ENCODE measurements at places on chromosomes 1 and 21. TPM values are rescaled to one million over a fixed set of nuclear protein-coding genes. Genes with fewer than 3 reads are reported as not detected.

DNA sequence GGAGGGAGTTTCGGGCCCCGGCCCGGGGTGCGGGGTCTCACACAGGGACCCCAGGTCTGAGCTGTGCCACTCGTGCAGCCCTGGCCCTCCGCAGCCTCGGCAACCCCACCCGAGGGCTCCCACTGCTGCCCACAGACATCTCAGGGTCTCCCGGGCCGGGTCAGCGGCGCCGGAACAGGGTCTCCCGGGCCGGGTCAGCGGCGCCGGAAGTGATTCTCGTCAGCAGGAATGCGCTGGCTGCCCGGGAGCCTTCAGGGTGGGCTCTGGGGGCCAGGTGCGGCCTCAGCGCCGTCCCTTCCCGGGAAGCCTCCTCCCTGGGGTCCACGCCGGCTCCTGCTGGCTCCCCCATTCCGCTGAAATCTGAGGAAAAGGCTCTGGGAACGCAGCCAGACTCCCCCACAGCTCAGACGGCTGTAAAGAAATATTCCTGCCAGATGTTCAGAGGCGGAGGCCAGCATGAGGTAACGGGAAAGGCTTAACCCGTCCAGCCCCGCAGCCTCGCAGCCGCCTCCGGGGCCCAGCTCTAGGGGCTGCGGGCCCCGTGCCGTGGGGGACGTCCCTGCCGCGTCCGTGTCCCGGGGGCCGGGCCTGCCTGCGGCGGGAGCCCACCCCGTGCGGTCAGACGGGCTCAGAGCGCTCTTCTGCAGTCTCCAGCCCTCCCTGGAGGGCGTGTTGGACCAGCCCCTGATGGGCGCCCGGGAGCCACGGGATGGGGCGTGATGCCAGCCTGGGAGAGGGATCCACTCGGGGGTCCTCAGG, 8.7 kb upstream of the COL6A1 start:
- no peak for DNase-seq

- DNase-seq, result no peak
These were observed 296.3 kb downstream of the SMYD3 start for GRCh38 chr1:246210756-246211155.

- no peak for DNase-seq
These were observed 9.5 kb downstream of the SIKE1 start for GRCh38 chr1:114770989-114771388.

- DNase-seq, result no peak
These were observed 148.0 kb downstream of the GALNT2 start for GRCh38 chr1:230215031-230215430.

Gene TMOD4
- 3.0 TPM for total RNA-seq

DNA sequence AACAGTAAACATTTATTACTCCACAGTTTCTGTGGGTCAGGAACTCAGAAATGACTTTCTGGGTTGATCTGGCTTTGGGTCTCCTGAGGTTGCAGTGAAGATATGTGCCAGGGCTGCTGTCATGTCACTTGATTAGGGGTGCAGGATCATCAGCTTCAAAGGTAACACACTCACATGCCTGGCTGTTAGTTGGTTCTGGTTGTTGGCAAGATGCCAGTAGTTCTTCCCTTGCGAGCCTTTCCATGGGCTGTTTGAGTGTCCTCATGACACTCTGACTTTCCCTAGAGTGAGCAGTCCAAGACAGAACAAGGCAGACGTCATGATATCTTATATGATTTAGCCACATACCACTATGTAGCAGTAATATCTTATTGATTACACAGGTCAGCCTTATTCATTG, 1.8 kb downstream of the SWT1 start:
- DNase-seq, result no peak

DNA sequence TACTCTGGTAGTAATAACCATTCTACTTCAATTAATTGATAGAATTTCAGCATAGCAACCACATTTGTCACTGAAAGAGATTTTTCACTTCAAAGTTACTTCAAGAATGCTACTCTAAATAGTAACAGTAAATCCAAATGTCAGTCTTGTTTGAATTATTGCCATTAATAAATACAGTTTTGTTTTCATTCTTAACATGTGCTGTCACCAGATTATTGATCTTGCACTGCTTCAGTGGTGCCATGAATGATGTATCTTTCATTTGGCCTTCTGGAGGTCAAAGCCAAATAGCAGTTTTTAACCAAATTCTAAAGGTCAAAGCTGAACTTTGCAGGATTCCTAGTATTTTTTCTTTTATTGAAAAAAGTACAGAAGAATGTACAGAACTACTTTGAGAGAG, 199.5 kb downstream of the PATJ start:
- DNase-seq, result no peak

- DNase-seq, result peak; percentile 21
These were observed 83.1 kb downstream of the HHIPL2 start for GRCh38 chr1:222464841-222465210.

DNA sequence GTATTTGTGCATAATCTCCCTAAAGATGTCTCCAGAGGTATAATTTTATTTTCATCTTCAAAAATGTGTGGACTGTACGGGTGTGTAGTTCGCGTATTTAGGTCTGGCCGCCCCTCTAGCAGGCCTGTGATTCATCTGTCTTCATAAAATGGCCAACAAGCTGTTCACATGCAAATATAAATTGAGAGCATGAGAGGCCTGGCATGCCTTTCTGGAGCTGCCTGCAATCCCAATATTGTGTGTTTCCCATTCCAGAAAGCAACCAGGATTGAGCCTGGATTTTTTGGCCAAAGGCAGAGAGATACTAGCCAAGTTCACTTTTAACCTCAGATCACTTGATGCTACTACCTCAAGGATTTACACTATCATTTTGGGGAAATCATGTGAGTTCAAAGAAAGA, 197.2 kb downstream of the NFIA start:
- no peak for DNase-seq

DNA sequence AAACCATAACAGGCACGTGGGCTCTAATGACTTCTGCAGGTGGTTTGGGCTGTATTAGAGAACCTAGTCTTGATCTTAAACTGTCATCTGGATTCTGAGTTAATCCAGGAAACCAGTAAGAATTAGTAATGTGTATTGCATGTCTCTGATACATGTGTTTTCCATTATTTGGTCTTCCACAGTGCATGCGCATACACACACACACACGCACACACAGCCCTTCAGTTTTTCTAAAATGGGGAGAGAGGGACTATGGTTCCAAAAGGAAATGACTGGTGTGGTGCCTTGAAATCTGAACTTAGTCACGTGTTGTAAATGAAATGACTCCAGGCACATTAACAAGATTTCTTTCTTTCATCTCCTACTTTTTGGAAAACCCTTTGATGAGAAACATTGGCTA, 67.6 kb downstream of the OLFML2B start:
- no peak for DNase-seq

DNA sequence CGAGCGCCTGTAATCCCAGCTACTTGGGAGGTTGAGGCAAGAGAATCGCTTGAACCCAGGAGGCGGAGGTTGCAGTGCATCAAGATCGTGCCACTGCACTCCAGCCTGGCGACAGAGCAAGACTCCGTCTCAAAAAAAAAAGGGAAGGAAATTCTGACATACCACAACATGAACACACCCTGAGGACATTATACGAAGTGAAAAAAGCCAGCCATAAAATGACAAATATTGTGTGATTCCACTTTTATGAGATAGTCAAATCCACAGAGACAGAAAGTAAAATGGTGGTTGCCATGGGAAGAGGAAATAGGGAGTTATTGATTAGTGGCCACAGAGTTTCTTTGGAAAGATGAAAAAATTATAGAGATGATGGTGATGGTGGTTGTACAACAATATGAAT, 41.7 kb downstream of the EVI5 start:
- no peak for DNase-seq

DNA sequence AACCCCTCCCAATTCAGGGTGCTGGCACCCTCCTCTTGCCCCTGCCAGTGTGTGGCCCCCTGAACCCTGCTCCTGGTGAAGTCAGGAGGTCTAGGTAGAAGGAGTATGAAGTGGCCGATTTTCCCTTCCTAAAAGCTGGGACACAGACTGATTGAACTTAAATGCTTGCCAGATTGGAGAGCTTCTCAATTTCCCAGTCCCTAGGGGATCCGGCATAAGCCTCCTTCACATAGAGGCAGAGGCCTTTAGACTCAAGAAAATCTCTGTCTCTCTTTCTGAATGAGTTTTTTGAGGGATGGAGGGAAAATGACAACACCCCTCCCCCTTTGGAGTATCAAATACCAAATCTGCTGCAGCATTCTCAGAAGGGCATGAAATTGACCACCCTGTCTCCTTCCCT, 51.5 kb downstream of the SYT2 start:
- no peak for DNase-seq

Gene RGSL1
- total RNA-seq, result not detected

- DNase-seq, result no peak
These were observed 100.0 kb upstream of the NRIP1 start for GRCh38 chr21:15164678-15165303.

DNA sequence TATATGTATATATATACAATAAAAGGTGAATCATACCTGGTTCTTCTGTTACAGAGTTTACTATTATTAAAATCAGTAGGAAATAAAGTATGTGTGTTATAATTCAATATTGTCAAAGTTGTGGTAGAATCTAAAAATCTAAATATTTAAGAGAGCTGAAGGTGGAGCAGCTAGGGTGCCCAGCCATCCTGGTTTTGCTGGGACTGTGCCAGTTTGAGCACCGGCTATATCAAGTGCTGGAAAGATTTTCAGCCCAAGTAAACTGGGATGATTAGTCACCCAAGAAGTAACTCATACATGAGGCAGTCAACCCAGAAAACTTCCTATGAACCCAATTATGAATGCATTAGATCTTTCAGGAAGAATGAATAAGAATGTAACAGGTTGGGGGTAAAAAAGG, 16.9 kb upstream of the KRTAP19-5 start:
- no peak for DNase-seq

DNA sequence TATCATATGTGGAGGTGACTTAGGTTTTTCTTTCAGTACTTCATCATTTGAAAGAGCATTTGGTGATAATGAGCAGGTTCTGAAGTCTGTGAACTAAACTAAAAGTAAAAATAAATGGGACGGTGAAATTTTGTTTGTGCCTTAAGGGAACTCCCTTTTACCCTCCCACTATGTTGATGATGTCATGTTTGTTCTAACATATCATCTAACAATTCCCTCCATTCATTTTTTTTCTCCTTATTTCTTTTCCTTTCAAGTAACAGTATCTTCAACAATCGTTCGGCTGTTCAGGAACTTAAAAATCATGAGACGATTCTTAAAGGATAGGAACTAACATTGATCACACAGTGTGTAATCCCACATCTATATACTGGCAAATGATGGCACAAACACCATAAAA, 30.0 kb upstream of the IRF2BP2 start:
- no peak for DNase-seq

Gene PADI1
- not detected for total RNA-seq

GRCh38 chr1:200741551-200742207, 3.0 kb downstream of the CAMSAP2 start:
- DNase-seq, result no peak

GRCh38 chr1:191346381-191346780, 811.9 kb upstream of the RGS18 start:
- DNase-seq, result no peak

- DNase-seq, result no peak
These were observed 32.1 kb downstream of the NAV1 start for GRCh38 chr1:201570886-201571624.

Data from T-helper 17 cell (primary cell).